ENCODE measurements at places on chromosomes 16 and 17.

DNA sequence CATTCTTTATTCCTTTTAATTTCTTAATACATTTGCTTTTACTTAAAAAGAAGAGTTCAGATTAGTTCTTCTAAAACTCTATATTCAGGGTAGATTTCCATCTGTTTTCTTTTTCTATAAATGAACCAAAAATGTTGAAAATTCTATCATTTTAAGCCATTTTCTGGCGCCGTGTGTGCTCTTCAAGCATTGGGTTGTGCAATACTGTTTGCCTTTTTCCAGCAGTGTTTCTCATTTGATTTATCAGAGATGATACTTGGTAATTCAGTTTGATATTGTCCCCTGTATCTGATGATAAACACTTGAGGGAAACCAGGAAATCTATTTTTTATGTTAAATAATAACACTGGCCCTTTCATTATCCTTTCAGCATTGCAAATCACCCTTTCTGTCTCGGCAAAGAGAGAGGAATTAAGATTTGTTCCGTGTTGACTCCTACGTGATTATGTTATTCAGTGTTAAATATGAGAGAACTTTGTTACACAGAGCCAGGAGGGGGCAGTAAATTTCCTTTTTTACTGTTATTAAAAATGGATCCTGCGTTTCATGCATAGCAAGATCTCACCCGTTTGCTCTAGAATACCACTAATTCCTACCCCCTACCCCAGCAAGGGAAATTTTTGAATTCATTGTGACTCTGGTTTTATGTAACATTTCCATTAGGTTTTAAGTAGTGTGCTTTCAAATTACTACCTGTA lies 606.9 kb upstream of the RBFOX1 start:
- no peak for DNase-seq

GRCh38 chr17:74568106-74568873 lies 981 bp upstream of the CD300H start:
- DNase-seq: no peak

DNA sequence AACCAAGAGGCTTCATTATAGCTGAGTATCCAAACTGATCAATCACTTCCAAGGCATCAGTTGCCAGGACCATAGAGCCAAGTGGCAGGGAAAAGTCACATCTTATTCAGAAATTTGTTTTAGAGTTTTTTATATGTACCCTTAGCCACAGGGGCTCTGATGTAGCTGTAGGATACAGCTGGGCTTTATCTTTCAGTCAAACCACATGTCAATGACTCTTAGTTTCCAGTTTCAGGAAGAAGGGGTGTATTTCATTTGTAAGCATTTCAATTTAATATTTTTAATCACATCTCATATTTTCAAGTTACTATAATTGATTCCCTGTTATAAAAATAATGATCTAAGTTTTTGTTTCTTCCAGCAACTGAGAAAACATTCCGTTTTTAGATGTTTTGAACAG lies 2.9 kb upstream of the FLCN start:
- DNase-seq: no peak

DNA sequence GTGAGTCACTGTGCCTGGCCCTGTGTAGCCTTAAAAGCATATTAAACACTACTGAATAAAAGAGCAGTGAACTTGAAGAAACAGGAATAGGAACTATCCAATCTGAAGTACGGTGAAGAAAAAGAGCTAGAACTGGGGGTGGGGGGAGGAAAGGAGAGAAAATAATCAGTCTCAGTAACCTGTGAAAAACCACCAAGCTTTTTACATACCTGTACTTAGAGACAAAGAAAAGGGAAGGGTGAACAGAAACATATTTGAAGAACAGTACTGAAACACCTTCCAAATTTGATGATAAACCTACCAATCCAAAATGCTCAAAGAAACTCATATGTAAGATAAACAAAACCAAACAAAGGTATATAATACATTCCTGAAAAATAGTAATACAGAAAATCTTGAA lies 77.5 kb downstream of the USP32 start:
- no peak for DNase-seq

GRCh38 chr16:89406277-89406888 lies 84.0 kb downstream of the ANKRD11 start:
- DNase-seq: no peak

DNA sequence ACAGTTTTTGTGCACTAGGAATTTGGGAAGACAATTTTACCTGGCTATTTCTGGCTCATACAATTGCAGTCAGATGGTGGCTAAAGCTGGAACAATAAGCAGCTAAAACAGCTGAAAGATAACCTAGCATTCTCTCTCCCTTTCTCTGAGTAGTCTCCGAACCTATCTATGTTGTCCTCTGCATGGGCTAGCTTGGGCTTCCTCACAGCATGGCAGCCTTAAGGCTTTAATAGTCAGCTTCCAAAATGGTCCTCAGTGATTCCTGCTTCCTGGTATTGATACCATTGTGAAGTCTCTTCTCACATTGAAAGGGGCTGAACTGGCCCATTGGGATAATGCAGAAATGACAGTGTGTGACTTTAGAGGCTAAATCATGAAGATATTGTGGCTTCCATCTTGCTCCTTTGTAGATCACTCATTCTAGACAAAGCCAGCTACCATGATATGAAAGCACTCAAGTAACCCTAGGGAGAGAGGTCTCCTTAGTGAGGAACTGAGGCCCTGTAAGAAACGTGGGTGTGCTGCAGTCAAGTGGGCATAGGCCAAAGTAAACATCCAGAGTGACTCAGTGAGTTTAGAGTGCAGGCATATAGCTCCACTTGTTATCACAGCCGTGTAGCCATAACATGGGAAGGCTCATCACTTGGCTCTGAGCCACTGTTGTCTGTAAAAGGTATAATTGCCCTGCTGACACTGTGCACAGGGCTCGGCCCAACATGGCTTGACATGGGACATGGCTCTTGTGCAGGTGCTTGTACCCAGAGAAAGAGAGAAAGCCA lies 5.5 kb upstream of the VKORC1 start:
- DNase-seq: no peak

- DNase-seq: no peak
Measured at GRCh38 chr17:17518014-17518413, 21.8 kb upstream of the RASD1 start.

GRCh38 chr16:2481676-2482075 lies 6.7 kb downstream of the TBC1D24 start:
- DNase-seq: no peak

DNA sequence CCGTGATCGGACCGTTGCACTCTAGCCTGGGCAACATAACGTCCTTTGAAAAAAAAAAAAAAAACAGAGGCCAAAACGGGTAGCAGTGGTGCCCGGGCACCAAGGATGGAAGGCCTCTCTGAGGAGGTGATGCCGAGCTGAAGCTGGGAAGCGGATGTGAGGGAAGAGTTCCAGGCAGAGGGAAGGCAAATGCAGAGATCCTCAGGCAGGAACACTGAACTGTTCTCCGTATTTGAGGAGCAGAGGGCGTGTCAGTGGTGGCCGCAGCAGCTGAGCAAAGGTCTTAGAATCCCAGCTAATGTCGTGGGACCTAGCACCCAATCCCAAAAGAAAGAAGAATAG lies 656 bp upstream of the KCTD13 start:
- no peak for DNase-seq

DNA sequence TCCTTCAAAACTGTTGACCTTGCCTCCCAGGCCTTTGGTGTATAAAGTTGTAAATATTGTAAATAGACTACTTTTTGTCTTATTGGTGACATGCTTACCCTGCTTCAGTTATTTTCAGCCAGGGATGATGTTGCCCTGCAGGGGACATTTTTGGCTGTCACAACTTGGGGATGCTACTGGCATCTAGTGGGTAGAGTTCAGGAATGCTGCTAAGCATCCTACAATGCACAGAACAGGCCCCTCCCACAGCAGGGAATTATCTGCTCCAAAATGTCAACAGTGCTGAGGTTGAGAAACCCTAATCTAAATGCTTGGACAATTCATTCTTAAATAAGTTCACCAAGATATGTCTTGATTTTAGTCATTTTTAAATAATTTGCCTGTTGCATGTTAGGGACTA lies 459.8 kb downstream of the PMP22 start:
- no peak for DNase-seq

GRCh38 chr17:69434164-69434579 lies 19.7 kb downstream of the MAP2K6 start:
- no peak for DNase-seq

DNA sequence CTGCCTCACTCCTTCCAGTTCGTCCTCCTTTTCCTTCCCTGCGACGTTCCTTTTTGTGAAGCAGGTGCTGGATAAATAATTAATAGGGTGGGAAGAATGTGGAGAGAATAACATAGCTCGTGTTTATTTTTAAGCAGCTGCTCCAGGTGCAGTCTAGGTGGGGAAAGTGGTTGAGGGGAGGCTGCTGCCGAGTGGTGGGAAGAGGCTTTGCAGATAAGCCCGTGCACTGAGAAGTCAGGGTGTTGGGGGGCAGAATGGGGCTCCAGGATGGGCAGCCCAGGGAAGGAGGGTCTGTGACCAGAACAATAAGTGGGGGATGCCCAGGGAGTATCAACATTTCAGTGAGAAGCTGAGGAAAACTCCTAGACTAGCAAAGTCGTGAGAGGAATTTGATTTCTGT lies 300.5 kb downstream of the CPPED1 start:
- no peak for DNase-seq

- DNase-seq: no peak
Measured at GRCh38 chr16:80631581-80631980, 90.8 kb downstream of the DYNLRB2 start.

DNA sequence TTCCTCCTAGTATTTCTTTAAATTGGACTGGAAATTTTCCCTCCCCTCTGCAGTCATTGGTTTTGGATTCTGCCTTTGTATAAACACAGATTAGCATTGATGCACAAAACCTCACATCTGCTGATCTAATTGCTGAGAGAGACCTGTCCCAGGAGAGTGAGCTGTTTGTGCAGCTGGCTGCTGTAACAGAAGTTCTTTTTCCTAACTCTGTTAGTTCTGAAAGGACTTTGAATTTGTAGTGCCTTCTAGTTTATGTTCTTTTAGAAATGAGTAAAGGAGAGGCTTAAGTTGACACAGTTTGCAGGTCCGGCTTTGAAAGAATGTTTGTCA lies 45.2 kb upstream of the KPNB1 start:
- DNase-seq: no peak

DNA sequence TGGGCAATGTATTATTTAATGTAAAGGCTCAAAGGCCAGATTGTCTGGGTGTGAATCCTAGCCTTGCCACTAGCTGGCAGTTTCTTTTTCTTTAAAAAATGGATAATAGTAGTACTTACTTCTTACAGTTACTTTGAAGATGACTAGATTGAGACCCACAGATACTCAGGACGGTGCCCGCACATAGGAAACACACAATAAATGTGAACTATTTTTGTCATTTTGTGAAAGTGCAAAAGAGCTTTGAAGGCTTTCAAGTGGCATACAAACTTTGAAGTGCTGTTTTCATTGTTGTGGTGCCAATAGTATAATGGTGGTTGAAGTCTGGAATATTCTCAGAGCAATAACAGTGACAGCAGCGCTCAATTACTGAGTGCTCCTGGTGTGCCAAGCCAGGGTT lies 63.6 kb downstream of the OTOA start:
- no peak for DNase-seq

GRCh38 chr17:81091774-81092517 lies 57.0 kb downstream of the BAIAP2 start:
- DNase-seq: no peak

GRCh38 chr17:7218166-7218565 lies 1.5 kb downstream of the DLG4 start:
- no peak for DNase-seq

- peak; percentile 56 for DNase-seq
Measured at GRCh38 chr17:74493331-74493833, 26.9 kb downstream of the CD300A start.

- DNase-seq: no peak
Measured at GRCh38 chr17:34980681-34981537, 597 bp downstream of the LIG3 start.
